ENCODE measurements at places on chromosomes 12 and 14. TPM values are rescaled to one million over a fixed set of nuclear protein-coding genes. Genes with fewer than 3 reads are reported as not detected.

DNA sequence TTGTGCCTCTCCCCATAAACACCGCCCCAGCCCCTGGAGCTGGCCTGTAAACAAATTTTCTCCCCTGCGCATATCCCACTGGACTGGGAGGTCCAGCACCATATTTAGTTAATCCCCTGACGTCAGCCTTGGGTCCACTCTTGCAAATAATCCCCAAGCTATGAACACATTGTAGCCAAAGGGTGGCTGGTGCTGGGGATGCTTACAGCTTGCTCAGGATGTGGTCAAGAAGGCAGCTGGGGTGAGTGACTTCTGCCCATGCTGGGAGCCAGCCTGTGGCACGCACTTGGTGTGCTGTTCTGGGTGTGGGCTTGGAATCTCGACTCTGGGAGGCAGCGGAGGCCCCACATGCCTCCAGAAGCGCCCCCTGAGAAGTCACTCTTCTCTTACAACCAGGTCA is 32.1 kb downstream of the CMKLR1 start:
- DNase-seq, result peak; percentile 94

- DNase-seq, result no peak
These were observed 15.4 kb downstream of the ULK1 start for GRCh38 chr12:131909752-131910219.

The FAM186B gene
- total RNA-seq, result under 0.01 TPM

The ALX1 gene
- 0.64 TPM for total RNA-seq

The HCAR3 gene
- not detected for total RNA-seq

The NEUROD4 gene
- not detected for total RNA-seq

GRCh38 chr14:100532154-100532861 is 54.9 kb downstream of the BEGAIN start:
- peak; percentile 17 for DNase-seq

DNA sequence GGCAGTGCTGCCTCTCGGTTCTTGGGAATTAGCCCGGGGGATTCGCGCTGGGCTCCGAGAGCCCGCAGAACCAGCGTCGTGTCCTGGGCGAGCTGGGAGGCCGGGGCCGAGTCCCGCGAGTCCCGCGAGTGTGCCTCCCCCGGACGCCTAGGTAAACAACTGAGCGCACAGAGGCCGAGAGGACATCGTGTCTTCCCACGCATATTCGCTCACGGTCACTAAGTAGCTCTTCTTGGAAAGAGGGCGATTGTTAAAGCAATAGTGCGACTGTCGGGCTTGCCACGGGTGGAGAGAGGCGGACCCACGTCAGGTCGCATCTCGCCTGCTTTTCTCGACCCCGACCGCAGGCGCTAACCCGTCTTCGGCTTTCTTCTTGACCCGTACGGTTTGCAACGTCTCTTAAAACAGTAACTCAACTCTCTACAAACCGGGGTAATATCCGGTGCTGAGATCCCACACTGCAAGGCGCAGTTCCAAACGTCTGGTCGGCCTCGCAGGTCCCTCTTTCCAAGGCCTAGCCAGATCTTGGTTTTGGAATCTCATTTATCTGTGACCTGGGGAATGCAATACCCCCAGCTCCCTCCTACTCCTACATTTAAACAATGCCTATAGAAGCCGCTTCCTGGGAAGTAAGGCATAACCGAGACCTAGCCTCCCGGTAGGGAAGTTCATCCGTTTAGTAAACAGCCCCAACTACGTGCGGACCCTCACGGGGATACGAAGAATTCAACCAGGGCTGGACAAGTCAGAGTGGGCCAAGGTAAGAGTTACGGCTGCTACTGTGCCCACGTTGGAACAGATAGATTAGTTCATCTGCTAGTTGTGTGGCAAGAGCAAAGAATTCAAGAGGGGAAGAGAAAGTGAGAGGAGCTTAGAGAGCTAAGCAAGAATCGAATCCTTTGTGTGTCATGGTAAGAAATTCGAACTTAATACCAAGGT is 736 bp upstream of the PHLDA1 start:
- DNase-seq, result peak; percentile 79

DNA sequence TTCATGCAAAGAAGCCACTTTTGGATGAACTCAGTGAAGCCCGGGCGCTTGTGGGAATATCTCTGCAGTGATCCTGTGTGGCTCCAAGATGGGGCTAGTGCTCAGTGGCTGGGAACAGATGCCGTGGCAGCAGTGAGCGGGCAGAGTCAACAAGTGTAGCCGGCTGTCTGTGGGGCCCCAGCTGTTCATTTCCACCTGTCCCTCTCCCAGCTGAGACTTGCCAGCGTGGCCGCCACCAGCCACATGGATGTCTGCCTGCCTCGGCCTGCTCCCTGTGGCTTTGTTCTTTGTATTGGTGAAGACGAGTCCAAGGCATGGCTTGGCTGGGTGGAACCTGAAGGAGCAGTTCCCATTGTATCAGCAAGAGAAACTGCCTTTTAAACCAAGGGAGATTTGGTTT is 77.3 kb downstream of the NOS1 start:
- DNase-seq, result no peak

DNA sequence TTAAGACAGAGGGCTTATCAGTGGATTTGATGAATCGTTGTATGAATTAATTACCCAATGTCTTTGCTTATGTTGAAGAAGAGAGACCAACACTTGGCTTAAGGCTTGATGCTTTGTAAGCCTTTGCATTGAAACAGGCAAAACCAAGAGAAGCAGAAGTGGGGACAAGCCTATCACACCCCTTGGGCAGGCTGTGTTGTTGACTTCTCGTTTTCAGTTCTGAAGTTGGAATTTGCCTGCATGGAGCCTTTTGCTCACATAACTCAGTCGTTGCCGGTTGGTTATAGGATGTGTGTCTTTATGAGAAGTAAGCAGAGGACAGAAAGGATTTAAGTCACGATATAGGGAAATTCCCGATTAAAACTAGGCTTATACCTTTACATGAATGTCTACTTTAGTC is 94.7 kb downstream of the CCDC92 start:
- no peak for DNase-seq

GRCh38 chr14:21264025-21264801 is 5.0 kb downstream of the HNRNPC start:
- peak; percentile 66 for DNase-seq

GRCh38 chr12:126967152-126967551 is 1299.8 kb upstream of the TMEM132C start:
- DNase-seq, result no peak

The RPGRIP1 gene
- not detected for total RNA-seq

The ITGB7 gene
- total RNA-seq, result under 0.01 TPM

DNA sequence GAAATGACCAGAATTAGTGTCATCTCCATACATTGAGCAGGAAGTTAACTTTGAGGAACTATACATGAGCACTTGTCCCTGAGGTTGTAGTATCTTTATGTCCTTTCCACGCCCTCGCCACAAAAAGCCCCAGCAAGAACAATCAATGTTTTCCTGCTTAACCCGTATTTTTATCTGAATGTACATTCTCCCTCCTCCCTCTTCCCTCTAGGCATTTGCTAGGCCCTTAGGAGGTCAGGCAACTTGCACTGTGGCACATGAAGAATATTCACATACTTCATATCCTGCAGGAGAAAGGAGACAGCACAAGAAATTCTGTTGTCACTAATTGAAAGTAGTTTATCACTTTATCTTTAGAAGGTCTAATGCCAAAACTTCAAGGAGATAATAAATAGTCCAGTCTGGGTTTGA is 18.1 kb upstream of the DUSP6 start:
- no peak for DNase-seq

The CPNE8 gene
- 21.2 TPM for total RNA-seq

The KIF26A gene
- total RNA-seq, result under 0.01 TPM

DNA sequence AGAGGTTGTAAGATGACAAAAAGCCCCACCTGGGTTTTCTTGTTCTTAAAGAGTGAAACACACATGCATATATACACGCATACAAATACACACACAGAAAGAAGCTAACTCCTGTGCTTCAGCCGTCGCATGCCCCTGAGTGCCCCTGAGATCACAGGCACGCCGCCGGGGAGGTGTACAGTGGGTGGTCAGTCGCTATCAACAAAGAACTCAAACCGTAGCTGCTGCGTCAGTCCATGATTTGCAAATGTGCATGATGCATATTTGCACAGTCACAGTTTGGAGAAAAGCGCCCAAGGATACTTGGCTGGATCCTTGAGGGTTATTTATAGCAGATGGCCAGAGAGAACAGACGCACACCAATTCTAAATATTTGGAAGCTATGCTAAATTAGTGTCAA is 206.9 kb downstream of the TMEM132D start:
- peak; percentile 14 for DNase-seq

The SALL2 gene
- total RNA-seq, result 3.9 TPM

DNA sequence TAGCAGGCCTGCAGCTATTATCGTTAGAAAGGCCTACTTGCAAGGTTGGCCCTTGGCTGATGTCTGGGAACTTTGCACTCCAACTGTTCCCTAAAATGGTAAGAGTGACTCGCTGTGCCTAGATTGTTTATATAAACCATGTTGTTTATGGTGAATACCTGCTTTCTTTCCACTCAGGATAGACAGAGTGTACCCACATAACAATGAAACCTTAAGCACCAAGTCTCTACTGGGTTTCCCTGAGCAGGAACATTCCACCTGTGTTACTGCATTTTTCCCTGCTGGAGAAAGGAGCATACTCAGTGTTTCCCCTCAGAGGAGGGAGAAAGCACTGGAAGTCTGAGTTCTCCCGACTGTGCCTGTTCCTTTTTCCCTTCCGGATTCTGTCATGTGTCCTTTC is 32.8 kb downstream of the ERP29 start:
- DNase-seq, result no peak

DNA sequence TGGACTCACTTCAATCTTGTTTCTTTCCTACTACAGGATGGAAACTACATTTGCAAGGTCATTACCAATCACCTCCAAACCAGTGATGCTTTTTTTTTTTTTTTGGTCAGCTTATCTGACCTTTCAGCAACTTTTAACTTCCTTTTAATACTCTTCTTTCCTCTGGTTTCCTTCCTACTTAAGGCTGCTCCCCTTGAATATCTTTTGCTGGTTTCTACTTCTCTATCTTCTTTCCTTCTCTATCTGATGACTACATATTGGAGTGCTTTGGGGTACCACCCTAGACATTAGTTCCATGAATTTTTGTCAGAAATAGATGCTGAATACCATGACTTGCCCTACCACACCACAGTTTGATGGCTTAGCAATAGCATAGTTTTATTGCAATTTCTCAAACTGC is 197.7 kb upstream of the DDHD1 start:
- no peak for DNase-seq

The ACVRL1 gene
- 18.0 TPM for total RNA-seq

GRCh38 chr12:22803725-22804124 is 178.8 kb downstream of the ETNK1 start:
- no peak for DNase-seq

DNA sequence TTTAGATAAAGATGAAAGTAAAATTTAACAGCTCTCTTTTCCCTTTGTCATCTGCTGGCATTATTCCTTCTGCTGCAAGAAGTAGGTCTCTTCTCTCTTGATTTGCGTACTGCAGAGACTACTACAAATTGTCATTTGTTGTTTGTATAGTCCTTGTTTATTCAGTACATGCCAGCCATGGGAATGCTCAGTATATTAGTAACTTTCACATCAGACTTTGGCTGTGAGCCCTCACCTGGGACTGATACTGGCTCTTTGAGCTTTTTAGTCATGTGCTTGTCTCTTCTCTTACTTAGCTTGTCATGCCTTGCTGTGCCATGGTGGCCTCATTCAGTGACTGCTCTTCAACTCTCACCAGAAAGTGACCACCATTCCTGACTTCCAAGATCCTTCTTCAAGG is 169.8 kb downstream of the PRKCH start:
- DNase-seq, result no peak

GRCh38 chr14:100738704-100739131 is 12.0 kb downstream of the DLK1 start:
- DNase-seq, result no peak

DNA sequence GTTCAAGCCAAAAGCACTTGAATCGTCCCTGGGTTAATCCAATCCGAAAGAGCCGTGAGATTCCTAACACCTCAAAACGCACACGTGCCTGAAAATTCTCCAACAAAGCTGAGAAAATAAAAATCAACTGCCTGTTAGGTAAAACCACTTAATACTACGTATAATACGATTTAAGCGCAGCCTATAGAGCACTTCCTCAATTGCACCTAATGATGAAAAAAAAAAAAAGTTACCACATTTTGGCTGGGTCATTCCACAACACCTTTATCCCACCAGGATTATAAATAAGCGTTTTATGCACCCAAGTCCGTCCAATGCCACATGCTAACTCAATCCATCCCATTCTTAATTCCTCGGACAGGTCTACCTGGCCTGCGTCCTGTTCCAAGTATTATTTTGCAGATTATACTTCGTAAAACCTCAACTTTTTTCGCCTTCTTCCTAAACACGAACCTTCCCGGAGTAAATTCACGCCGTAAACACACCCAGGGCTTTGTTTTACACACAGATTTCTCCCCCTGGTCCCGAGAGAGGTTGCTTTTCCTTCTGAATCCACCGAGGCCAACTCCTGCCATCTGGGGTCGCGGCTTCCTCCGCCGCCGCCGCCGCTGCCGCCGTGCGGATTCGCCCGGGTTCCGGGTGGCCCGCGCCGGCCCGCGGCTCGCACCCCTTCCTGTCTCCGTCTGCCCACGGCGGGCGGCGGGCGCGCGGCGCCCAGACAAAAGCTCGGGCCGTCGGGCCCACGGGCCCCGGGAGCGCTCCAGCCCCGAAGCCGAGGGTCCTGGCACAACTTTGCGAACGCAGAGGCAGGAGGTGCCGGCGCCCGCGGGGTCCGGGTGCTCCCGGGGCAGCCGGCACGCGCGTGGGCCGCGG is 66.2 kb downstream of the RNF34 start:
- DNase-seq, result no peak

The PTCSC3 gene
- total RNA-seq, result not detected

The CAPZA3 gene
- total RNA-seq, result not detected

- no peak for DNase-seq
These were observed 5.2 kb downstream of the MDM2 start for GRCh38 chr12:68813242-68813593.

DNA sequence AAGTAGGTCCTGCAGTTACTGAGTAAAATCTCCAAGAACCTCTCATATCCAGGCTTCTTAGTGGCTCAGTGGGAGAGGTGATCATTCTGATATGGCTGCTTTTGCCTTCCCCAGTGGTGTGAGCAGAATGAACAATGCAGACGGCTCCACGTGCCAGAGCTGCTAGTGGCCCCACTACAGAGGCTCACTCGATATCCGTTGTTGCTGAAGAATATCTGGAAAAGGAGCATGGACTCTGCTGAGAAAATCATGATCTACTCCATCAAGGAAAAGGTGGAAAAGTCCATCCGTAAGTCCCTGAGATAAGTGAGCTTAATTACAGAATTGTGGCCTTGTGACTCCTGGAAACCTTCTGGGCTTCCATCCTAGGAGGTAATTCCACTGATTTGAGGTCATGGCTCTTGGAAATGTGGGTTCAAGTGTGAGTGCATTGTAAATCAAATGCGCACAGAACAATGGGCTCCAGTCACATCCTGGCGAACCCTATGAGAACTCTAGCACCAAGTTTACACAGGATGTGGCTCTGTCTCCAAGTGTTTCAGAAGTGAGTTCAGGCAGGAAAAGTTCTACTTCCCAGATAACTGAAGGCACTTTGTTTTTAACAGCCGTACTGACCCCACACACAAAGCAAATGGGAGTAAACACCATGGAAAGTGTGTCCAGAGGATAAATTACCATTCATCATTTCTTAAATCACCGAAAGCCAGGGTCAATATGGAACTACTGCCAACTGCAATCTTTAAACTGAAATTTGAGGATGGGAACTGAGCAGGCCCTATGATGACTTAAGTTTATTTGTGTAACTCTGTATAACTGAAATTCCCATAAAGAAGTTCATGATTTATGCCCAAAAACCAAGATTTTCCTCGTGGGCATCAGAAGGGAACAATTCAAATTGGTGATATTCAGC is 51.4 kb downstream of the PLEKHG7 start:
- DNase-seq, result no peak

GRCh38 chr14:101783260-101784016 is 21.9 kb downstream of the PPP2R5C start:
- no peak for DNase-seq
